ENCODE measurements at places on chromosomes 1 and 21.

GRCh38 chr1:200668514-200669313 is 993 bp downstream of the DDX59 start:
- DNase-seq = no peak

DNA sequence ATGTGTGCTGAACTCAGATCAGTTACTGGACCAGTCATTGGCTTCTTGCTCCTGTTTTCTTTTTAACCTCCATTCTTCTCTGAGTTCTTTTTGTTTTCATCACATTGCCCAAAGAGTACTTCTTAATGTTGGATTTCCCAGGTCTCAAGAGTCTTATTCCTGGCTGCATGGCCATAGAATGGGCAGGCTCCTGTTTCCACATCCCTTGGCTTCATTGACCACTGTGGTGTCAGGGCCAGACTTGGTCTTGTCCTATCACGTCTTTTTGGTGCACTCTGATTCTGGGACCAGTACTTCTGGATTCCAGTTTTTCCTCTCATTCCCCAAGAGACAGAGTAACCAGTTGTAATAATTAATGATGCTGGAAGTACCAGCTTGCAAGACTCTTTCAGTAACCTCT is 41.8 kb downstream of the MRPS6 start:
- DNase-seq = no peak

DNA sequence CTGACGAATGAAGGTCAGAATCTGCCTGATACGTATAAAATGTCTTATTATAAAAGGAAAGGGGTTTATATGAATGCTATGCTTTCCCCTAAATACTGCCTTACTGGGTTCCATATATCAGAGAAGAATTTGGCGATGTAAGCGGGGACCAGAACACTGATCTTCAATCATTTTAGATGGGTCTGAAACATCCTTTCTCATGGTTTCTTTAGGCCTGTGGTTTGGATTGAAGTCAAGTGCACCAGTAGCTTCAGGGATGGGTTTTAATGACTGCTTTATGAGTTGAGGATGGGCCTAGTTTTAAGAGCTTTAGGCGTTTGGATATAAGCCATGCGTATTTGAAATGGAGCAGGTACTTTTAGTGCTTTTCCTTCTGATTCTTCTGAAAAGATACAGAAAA is 6.9 kb downstream of the FMN2 start:
- no peak for DNase-seq

DNA sequence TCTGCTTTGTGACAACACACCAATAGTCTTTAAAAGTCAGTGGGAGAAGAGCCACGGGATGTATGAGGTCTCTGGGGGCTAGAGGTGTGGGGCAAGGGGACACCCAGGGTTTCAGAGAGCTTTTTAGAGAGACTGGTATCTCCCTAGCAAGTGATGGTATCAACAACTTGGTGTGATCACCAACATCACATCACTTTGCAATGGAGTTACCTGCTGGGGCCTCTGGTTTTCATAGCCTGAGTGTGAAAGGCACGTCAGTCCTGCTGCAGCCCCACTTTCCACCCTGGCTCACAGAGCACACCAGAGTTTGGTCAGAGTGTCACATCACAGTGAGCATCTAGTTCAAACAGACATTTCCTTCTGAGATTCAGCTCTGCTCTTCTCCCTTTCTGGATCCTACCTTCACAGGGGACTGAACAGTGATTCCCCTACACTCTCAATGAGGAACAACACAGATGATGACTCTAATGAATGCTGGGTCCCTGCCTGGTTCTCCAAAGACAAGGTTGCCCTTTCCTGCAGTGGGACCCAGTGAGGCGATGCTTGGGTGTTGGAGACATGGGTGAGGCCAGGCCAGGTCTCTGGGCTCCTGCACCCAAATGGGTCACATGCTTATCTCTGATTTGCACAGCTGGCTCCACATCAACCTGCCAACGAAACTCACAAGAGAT is 2.0 kb upstream of the MAN1C1 start:
- DNase-seq = no peak

DNA sequence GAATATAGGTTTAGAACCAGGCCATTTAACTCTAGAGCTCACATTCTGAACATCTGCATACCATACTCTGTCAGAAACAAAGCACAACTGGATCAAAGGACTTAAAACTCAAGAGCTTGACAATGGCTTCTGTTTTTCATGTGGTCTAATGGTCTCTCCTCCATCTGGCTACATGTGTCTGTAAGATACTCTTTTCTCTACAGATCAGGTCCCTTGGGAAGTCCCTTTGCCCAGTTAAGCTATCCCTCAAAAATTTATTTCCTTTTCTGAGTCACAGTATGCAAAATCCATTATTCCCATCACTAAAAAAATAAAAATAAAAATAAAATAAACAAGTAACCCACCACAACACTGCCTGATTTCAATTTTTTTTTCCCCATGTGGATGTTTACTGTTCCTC is 357.0 kb upstream of the PRMT6 start:
- no peak for DNase-seq

DNA sequence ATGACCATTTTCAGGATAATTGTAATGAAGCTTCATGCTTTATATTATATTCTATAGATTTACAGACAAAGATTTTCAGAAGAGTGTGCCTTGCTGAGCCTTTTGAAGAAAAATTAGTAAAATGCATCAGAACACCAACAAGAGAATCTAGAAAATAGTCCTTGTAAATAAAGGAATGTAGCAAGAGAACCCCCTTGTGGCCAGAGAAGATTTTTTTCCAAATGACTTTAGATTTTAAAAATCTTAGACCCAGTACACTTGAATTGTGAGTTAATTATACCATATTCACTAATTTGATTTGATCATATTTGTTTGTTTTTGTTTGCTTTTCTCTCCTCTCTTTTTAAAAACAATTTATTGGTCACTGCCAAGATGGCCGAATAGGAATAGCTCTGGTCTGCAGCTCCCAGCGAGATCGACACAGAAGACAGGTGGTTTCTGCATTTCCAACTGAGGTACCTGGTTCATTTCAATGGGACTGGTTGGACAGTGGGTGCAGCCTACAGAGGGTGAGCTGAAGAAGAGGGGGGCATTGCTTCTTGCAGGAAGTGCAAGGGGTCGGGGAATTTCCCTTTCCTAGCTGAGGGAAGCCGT is 12.8 kb upstream of the IFI44L start:
- DNase-seq = no peak
